ENCODE measurements at places on chromosomes 3 and 15.

DNA sequence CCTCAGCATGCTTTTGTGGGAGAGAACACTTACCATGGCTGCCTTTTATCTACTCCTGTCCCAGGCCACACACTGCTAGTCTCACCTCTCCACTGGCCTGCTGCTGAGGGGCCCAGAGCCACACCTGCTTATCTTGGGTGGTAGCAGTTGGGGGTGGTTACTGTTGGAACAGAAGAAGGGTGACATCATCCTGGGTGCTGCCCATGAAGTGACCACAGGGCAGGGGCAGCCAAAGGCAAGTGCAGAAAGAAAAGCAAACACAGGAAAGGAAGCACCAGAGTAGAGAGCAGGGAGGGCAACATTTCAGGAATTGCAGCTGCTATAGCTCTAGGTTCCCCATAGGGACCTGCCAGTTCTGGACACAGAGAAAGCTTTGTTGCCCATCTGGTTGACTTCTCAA is 345.2 kb downstream of the VPS13C start:
- DNase-seq, result no peak

- no peak for DNase-seq
Observed at GRCh38 chr15:60722328-60723112, 243.6 kb upstream of the ICE2 start.

DNA sequence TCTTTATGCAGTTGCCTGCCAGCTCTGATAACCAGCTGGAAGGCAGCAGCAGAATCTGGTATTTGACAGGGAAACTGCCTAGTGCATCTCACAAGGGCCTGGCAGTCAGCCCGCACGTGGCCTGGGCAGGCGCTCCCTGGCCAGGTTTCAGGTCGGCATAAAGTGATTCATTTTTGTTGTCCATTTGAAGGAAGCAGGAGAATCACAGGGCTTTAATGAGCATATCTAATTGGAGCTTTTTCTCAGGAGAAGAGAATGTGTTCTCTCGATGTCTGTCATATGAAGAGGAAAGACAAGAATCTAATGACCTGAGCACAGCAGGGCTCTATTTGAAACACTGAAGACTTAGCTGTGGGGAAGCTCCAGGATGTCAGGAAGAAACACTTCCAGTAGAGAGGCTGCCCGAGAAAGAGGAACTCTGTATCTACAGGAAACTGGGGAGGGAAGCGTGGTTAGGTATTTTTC is 98.8 kb upstream of the MB21D2 start:
- peak; percentile 15 for DNase-seq

GRCh38 chr3:46293035-46293724 is 50.9 kb downstream of the CCR3 start:
- DNase-seq, result no peak

Measured in EL (cell line).